NCI-H1048 (cell line): ENCODE measurements at places on chromosomes 12 and 14.

- DNase-seq = no peak
Observed at GRCh38 chr12:98422359-98422758, 93.0 kb upstream of the TMPO start.

- DNase-seq = no peak
Observed at GRCh38 chr12:117284140-117284539, 77.3 kb downstream of the NOS1 start.

GRCh38 chr14:91144425-91145145 lies 30.7 kb downstream of the DGLUCY start:
- DNase-seq = no peak

DNA sequence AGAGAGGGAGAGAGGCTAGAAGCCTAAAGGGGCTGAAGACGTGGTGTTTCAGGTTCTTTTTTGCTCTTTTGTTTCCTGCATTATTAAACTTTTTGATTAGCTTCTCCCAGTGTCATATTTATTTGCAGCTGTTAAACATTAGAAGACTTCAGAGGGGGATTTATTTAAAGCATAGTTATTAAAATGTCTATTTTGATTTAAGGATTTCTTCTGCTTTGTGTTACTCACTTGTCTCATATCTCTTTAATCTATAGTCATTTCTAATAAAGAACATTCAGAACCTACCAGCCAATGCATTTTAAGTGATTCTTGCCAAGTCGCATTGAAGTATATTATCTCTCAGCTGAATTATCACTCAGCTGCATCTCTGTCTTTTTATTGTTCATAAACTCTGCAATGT lies 152.0 kb upstream of the DYRK2 start:
- DNase-seq = no peak

DNA sequence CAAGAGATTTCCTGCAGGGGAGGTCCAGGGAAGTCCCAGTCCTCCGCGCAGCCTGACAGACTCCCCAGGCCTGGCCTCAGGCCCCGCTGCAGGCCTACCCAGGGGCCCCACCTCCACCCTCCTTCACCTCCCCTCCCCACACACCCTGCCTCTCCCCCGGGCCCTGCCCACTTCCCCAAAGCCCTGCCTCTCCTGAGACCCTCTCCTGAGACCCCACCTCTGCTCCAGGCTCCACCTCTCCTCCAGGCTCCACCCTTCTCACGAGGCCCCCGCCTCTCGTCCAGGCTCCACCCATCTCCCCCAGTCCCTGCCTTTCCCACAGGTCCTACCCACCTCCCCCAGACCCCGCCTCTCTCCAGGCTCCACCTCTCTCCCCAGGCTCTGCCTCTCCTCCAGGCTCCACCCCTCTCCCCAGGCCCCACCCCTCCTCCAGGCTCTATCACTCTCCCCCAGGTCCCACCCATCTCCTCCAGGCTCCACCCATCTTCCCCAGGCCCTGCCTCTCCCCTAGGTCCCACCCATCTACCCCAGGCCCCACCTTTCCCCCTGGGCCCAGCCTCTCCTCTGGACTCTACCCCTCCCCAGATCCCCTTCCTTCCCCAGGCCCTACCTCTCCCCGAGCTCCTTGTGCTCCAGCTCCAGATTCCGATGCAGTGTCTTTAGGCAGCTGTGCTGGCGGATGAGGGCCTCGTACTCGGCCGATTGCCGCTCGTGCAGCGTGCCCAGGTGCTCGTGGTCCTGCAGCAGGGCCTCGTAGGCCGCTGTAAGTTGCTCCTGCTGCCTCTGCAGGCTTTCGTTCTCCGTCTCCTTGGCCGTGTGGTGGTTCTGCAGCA lies 58.8 kb upstream of the GPR68 start:
- DNase-seq = peak; percentile 36

GRCh38 chr12:113234483-113234882 lies 13.2 kb downstream of the TPCN1 start:
- no peak for DNase-seq

DNA sequence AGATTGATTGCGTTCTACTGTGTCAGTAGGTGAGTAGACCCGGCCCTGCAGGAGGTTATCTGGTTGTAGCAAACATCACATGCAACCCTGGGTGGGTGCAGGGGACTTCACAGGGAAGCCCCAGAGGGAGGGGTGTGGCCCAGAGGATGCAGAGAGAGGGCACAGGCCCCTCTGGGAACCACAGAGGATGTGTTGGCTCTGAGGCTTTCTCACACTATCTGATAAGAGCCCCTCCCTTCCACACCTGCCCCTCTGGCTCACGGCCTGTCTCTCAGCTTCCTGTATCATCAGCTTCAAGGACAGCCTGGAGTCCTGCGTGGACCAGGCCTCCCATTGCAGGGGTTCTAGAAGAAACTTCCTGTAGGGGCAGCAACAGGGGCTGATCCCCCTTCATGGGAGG lies 101.9 kb downstream of the RIN3 start:
- no peak for DNase-seq

GRCh38 chr12:26808766-26809476 lies 24.1 kb downstream of the ITPR2 start:
- DNase-seq = no peak

GRCh38 chr14:50882932-50883826 lies 11.3 kb downstream of the ABHD12B start:
- DNase-seq = no peak

DNA sequence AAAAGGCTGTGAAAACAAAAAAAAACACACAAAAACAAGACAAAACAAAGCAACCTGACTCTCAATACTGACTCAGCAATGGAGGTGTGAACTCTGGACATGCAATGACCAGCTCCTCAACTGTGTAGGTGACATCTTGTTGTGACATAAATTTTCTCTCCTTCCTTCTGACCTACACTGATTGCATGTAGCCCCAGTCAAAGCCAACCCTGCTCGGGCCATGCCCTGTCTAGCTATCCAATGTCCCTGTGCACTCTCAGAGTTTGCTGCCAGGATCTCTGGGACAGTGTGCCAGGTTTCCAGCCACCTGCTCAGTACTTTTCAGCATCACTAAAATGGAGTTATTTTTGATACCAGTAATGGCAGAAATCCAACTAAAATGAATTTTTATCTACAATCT lies 18.9 kb upstream of the CRACR2A start:
- DNase-seq = no peak

DNA sequence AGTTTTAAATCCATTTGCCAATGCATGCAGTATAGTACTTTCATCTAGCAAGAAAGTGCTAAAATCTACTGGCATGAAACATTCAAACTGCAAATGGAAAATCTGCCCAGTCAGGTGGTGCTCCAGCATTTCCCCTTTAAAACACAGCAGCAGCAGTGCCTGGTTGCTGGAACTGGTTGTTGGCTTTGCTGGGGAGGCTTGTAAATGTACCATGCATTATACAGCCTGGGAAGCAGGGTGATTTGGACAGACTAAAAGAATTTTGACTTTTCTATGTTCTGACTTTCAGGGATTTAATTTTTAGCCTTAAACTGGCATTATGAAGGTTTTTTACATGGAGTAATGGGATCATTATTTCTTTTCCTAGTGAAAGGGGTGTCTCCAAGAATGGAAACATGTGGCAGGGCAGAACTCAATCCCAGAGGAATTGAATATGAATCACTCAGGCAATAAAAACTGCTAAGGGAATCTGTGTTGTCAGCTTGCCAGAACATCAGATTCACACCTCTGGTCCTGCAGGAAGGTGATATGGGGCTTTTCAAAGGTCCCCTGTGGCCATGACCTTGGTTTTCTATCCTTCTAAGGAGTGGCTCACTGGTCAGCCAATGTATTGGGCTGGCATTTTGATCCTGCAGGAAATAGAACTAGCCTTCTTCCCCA lies 9.0 kb upstream of the PAX9 start:
- no peak for DNase-seq

- DNase-seq = no peak
Observed at GRCh38 chr12:92056290-92056689, 89.4 kb downstream of the BTG1 start.

- DNase-seq = no peak
Observed at GRCh38 chr12:80861641-80862378, 75.9 kb downstream of the LIN7A start.

GRCh38 chr12:65248656-65249633 lies 29.5 kb upstream of the MSRB3 start:
- no peak for DNase-seq
